ENCODE measurements at places on chromosomes 13 and 19.

DNA sequence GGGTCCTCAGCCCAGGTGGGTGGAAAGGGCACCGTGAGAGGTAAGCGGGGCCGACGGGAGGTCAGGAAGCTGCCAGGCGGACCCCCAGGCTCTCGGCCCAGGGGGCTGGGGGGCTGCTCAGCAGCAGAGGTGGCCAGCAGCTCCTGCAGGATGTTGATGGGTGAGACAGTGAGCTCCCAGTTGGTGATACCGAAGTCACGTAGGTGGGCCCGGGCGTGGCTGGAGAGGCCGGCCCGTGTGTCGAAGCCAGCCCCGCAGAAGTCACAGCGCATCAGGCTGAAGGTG lies 13.0 kb downstream of the WIZ start:
- DNase-seq, result no peak

DNA sequence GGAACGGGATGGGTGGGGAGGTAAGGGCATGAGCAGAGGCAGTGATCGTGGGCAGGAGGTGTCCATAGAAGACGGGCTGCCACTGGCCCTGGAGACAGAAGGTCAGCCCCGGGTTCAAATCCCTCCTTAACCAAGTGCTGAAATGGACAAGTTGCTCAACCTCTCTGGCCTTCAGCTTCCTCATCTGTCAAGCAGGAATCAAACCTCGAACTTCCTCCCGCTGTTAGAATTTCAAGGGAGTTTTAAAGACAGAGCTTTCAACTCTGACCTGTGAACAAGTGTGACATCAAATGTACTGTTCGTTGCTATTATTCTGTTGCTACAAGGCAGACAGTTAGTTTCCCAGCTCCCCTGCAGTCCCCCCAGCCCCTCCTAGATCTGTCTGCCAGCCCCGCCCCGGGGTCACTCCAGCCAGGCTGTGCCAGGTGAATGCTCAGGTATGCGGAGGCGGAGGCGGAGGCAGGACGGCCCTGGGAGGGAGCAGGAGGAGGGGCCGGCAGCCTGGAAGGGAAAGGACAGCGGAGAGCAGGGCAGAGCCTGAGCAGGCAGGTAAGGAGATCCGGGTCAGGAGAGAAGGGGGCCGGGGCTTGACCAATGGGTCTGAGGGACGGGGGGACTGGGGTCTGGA lies at the start of gene EPS8L1:
Gene EPS8L1 (plus strand): TSS at position 499 of the 628 bp plus-strand sequence. CDS start 576 bp downstream, outside the sequence.
- no peak for DNase-seq

DNA sequence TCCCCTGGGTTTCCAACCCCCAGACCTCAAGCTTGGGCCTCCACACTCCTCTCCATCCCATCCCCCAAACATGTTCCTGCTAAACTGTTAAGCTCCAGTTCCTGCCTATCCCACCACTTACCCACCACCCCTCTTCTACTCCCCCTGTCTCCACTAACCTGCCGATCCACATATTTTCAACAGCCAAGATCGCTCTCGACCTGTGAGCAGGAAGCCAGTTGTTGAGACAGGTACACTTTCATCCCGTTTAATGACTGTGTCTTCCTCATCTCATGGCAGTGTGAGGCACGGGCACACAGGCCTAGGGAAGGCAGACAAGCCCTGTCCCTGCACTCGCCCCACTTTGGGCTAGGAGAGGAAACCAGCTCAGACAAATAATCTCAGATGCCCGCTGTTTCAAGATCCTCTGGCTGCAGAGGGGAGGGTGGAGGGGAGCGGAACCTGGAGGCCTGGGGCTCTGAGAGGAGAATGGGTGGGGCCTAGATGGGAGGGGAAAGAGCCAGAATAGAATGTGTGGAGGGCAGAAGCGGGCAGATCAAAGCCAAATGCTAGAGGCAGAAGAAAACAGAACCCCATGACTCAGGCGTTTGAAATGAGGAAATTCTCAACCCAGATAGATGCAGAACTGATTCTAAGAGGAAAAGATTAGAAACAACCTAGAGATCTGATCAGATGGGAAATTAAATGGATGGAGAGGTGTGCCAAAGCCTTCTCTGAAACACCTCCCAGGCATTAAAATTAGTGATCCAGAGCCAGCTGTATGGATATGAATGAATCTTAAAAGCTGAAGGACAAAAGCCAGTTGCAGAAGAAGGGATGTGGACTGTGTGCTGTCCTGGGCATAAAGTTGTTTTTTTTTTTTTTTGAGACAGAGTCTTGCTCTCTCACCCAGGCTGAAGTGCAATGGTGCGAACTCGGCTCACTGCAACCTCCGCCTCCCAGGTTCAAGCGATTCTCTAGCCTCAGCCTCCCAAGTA lies 16.9 kb upstream of the CYP2S1 start:
- no peak for DNase-seq

DNA sequence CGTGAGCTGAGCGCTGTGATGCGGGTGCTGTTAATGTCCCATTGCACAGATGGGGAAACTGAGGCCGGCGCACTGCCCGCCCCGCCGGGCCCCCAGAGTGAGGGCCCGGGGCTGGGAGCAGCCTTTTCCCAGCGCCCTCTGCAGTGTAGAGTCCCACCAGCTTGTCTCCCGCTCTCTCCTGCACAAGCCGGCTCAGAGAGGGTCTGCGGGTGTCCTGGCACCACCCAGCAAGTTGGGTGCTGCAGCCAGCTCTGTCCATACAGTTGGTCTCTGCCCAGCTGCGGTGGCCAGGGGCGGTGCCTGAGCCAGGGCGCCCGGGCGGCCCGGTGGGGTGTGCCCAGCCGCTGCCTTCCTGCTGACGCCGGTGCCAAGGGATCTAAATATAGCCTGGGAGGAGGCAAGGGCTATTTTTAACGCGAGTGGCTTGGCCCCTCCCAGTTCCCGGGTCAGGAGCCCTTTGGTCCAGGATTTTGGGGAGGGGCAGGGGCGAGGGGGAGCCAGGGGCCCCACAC lies 19.3 kb downstream of the GADD45B start:
- DNase-seq, result no peak

GRCh38 chr19:41702171-41702651 lies 6.2 kb upstream of the CEACAM5 start:
- no peak for DNase-seq

DNA sequence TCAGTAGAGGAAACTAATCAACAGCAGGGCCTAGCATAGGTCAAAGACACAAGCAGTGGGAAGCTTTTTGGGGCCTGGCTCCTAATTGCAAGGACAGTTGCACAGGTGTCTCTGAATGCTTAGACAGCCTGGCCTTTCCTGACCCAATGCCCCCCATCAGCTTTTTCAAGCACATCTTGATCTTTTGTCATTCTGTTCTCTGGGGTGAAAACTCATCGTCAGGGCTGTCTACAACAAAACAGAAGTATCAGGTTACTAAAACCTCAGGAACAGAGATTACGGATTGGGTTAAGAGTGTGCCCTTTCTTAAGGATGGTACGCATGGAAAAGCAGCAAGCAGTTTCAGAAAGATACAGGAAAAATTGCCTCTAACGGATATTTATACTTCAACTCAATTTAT lies 8.3 kb upstream of the ZNF254 start:
- no peak for DNase-seq

DNA sequence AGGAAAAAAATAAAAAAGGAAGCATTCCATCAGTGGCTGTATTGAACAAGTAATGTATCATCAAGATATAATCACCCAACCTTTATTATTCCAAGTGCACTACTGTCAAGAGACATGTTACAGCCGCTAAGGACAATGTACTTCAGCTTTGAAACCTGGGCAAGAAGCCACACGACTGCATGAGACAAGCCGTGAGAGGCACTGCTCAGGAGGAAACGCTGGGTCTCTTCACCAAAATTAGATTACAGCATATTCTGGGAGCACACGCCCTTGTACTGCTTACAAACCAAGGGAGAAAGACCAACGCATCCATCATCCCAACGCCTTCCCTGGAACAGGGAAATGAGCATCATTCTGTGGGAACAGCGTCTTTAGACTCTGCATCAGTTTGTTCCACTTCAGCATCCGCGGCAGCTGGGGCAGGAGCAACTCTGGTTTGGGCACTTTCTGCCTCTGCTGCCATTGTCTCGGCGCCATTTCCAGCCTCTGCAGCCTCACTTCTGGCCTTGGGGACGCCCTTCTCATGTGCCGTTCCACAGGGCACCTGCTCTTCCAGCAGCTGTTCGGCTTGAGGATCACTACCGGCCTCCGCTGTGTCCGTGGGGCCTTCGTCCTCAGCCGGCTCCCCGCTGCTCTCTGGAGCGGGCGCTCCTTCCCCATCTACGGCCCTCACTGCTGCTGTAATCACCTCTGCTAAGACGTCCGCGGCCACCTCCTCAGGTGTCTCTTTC lies 22.4 kb upstream of the BRD4 start:
- DNase-seq, result no peak

DNA sequence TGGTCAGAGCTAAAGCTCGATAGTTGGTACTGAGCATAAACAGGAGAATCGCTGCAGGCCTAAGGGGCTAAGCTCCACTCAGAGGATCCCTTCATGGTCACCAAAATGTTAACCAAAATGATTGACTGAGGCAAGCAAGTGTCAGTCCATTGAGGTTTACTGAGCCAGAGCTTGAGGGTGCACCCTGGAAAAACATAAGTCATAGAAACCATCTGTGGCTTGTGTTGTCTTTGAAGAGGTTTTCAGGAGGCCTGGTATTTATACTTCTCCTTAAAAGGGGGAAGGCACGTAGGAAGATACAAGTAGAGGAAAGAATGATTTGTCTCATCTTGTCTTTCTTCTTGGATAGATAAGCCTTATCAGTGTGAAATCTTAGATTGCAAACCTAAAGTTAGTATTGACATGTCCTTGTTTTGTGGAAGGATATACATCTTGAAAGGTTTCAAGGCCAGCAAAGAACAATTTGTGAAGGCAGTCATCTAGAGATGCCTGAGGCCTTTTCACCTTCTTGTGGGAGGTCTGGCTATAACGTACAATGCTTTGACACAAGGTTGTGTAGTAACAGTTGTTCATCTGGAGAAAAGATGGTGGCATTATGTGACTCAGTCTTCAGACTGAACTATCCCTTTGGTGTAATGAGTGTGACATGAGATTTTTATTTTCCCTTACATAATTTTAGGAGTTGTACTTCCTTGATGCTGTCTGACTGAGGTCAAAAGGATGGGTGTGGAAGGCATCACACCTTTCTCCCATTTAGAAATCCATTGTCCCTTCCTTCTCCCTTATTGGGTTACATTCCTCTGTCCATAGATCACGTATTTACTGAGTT lies 14.7 kb upstream of the CEACAM6 start:
- no peak for DNase-seq

DNA sequence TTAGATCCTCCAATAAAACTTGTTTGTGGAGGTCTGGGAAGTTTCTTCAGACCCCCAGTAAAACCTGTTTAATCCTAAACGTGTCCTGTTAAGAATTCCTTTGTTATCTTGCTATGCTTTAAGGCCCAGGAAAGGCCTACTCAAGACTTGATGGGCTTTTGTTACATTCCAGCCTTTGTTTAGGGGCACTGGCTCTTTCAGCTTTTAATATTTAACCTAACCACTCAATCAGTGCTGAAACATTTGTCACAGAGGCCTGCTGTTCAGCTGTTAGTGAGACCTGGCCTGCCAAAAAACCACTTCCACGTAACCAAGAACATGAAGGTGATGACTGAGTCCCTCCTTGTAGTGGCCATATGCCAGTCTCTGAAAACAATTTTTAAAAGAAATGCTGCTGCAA lies 41.7 kb downstream of the PCDH17 start:
- DNase-seq, result no peak

DNA sequence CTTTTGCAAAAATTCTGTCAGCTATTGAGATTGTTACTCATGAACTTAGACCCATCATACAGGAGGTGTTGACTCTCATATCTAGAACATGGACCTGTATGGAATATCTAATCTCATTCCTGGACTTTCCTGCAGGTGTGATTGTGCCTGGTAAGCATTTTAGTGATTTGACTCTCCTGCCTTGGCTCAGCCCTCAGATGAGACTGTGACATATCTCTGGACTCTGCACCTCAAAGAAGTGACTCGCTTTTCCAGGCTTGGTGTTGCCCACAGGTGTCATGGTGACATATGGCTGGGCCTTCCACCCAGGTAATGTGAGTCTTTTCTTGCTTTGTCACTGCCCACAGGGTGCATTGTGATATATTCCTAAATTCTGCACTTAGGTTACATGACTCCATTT lies 17.8 kb upstream of the ZNF726 start:
- DNase-seq, result no peak

DNA sequence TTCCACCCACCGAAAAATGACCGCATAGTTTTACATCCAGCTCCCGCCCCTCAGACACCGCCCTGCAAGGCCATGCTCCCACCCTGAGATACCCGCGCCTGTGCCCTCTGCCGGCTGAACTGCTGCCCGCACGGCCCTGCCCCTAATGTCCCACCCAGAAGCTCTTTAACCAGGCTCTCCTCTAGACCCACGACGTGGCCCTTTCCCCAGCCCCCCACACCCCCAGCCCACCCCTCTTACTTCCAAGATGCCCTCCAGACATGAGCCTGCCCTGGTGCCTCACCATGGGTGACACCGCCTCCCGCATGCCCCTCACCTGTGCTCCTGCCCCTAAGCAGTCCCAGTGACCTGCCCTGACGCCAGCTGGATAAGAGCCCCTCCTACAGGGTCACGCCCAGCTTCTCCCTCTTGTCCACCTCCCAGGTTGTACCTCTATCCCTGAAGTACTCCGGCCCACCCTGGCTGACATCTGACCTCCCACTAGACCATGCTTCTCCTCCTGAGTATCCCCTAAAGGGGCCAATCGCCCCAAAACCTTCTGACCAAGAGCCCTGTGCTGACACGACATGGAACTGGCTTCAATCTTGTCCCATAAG lies 51.2 kb downstream of the COLGALT1 start:
- DNase-seq, result no peak
